ENCODE measurements at places on chromosomes 7 and 10. TPM values are rescaled to one million over a fixed set of nuclear protein-coding genes. Genes with fewer than 3 reads are reported as not detected.

Gene ZCWPW1
- 2.2 TPM for total RNA-seq

Gene IDI2
- not detected for total RNA-seq

Gene NUTM2B
- total RNA-seq, result 0.42 TPM

Gene CTTNBP2
- 29.6 TPM for total RNA-seq

Gene ZNF746
- total RNA-seq, result 23.5 TPM

Gene OPN1SW
- total RNA-seq, result not detected

Gene PDZD8
- 36.0 TPM for total RNA-seq

Gene MEST
- 9.0 TPM for total RNA-seq

Gene GPR22
- not detected for total RNA-seq

Gene GBX1
- not detected for total RNA-seq

Gene TET1
- total RNA-seq, result 2.2 TPM

Gene PKD2L1
- total RNA-seq, result 0.71 TPM
